ENCODE measurements at places on chromosomes 1 and 21.
A peak's percentile ranks its signal among the peaks of the same experiment; 100 is the strongest.

DNA sequence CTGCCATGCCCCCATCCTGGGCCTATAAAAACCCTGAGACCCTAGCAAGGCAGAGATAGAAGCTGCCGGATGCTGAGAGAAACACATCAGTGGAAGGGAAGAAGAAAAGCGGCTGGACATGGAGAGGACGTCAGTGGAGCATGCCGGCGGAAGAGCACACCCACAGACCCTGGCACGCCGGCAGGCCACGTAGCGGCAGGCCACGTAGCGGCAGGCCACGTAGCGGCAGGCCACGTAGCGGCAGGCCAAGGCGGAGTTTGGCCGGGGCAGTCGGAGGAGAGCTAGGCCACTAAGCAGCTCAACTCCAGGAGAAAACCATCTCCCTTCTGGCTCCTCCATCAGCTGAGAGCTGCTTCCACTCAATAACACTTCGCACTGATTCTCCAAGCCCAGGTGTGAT lies 35.1 kb downstream of the LRRC3 start:
- no peak for DNase-seq

DNA sequence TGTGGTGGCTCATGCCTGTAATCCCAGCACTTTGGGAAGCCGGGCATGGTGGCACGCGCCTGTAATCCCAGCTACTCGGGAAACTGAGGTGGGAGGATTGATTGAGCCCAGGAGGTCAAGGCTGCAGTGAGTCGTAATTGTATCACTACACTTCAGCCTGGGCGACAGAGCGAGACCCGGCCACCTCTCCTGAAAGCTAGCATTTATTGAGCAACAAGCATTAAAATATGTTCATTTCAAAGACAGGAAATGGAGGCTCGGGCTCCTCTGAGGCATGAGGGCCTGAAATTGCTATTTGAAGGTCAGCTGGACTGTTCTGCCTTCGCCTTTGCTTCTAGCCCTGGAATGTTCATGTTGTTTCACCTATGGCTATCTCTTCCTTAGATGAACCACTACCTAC lies 34.5 kb downstream of the SPATA21 start:
- DNase-seq: no peak

DNA sequence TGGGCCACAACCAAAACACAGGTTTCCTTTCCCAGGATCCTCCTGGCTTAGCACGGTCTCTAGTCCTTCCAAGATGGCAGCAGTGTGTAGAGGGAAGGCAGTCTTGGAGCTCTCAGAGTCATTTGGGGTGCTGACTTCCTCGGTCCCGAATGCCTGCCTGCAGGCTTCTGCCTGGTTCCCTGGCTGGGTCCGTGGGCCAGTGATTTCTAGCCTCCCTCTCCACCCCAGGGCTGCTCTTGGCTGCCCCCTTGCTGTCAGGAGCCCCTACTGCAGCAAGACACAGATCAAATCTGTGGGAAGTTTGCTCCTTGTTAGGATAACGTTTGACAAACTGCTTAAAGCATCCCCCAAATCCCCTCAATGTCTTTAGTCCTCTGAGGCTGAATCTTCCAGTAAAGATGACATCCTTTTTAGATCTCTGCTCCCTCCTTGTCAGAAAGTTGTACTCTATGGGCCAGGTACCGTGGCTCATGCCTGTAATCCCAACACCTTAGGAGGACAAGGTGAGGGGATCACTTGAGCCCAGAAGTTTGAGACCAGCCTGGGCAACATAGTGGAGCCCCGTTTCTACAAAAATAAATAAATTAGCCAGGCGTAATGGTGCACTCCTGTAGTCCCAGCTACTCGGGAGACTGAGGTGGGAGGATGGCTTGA lies 272.5 kb downstream of the RRAGC start:
- no peak for DNase-seq

DNA sequence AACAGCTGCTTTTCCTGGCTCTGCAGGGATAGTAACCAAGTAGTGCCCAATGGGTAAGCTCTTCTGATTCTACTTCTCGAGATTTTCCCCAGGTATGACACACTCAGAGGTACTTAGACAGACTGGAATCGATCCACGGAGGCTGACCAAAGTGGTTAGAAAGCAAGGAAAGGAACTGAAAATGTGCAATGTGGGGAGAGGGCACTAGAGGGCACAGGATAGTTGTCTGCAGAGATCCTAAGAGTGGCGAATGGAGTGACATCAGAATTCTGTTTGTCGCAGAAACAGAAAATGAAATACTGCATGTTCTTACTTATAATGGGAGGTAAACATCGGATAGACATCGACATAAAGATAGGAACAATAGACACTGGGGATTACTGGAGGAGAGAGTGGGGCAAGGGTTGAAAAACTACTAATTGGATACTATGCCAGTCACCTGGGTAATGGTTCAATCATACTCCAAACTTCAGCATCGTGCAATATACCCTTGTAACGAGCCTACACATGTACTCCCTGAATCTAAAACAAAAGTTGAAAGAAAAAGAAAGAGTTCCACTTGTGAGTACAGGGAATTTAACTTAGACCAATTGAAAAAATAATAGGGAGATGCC lies 23.3 kb downstream of the CYP2J2 start:
- no peak for DNase-seq

DNA sequence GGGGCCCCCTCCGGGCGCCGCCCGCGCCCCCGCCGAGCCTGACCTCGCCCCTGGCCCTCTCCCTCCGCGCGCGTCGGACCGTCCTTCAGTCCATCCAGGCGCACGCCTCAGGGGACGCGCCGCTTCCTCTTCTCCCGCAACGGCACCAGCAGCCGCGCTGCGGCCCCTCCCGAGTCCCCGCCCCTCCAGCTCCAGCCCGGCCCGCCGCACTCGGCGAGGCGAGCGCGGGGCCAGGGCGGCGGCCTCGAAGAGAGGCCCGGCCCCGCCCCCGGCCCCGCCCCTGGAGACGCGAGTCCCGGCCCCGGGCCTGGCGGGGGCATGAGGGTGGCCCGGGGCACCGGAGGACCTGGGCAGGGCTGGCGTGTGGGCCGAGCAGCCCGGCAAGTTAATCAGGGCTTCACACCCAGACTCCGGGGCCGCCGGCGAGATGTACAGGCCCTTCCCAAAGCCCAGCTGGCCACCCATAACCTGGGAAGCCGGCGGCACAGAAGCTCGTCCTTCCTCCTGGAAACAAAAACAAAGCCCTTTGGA lies at the start of gene IGSF3:
TSS of gene IGSF3 (minus strand) at position 159 of the 531 bp plus-strand sequence. CDS start 1,407 bp downstream, outside the sequence.
- DNase-seq: peak; percentile 11
